ENCODE measurements at places on chromosomes 3 and 15. TPM values are rescaled to one million over a fixed set of nuclear protein-coding genes. Genes with fewer than 3 reads are reported as not detected.
A peak's percentile ranks its signal among the peaks of the same experiment; 100 is the strongest.

PLA1A gene
- total RNA-seq, result not detected

DNA sequence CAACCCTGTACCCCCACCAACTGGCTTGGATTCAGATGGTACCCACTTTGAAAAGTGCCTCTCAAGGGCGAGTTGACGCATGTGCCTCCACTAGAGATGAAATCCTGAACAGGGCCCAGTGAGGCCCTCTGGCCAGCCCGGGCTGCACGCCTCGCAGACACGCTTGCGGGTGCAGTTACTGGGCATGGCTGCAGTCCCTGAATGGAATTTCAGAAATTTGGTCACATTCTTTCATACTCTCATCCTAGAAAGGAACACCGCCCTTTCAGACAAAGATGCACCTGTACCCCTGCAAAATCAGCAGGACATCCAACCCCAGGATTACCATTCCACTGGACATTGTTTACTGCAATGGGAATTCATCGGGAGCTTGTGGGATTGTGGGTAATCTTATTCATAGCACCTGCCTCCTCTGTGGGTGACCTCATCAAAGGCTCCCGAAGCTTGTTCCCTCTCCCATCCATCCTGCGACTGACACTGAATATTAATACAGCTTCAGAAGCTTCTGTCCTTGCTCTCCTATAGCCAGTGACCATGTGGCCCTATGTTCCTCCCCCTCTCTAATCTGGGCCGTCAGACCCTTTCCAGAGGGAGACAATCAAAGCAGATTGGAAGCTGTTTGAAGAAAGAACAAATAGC is 42.5 kb upstream of the TPM1 start:
- no peak for DNase-seq

DNA sequence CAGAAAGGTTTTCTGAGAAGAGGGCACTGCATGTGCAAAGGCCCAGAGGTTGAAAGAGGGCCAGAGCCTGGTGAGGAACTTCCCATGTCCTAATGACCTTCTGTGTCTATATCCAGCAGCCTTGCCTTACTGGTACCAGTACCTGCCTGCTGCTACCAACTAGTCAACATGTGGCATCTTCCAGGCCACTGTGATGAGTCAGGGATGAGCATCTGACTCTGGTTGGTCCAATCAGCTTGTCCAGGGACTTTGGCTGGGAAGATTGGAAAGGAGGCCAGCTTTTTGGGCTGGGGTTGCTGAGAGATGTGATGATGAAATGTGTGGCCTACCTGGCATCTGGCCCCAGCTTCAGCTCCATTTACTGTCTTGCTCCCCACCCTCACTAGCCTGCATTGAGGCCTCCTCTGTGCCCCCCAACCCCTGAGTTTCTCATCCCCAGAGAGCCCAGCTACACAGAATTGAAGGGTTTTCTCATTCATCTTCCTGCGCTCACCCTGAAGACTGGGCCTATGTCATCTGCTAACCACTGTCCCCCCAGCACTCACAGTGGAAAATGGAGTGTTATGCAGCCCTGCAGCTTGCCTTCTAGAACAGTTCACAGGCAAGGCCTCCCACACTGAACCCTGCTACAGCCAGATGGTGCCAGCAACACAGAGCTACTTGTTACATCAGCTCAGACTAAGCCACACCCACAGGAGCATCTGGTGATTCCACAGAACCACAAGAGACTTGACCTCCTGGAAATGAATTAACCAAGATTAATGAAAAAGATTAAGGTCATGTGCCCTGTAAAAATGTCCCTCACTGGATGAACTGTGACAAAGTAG is 1.3 kb upstream of the TWF2 start:
- no peak for DNase-seq

GRCh38 chr15:87269566-87269965 is 987.0 kb downstream of the NTRK3 start:
- no peak for DNase-seq

DNA sequence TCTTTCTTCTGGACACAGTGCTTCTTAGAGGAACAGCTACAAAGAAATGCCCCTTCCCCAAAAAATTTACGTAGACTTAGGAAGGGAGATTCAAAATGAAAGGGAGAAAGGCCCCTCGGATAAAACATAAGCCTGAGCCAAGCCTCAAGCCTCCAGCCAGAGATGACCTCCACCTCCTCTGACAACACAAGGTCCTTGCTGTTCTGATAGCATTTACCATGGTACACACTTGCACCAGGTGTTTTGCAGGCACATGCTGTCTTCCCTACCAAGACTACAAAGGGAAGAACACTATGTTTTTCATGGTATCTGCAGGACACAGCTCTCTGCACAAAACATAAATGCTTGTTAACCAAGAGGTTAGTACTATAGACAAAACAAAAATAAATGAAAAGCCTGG is 27.8 kb downstream of the RYK start:
- DNase-seq, result no peak

DNA sequence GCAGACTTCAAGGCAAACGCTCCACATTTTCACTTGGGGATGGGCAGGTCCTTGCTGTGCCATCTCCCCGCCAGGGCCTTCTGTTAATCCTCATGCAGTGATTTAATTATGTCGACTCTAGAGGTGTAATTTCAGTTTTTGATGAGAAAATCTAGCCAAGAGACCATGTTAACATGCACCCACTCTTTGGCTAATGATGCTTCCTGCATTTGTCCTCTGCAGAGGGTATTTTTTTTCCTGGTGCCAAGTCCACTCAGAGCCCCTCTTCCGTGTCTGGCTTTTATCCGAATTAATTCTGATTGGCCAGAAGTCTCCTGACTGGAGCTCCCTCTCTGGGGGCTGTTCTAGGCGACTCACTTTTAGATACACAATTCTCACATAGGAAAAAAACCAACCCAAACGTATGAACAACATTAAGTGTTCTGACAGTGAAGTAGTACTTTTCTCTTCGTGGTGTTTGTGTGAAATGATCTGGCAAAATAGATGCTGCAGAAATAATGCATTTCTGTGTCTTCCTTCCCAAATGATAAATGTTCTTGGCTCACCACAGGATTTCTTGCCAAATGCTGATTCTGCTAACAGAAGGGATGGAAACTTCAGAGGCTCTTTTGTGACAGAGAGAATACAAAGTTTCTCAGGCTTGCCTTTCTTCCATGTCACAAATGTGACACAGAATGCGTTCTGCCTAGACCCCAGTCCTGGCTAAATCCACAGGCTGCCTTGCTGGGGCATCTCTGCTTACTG is 190.0 kb downstream of the CACNA2D3 start:
- no peak for DNase-seq

- DNase-seq, result no peak
Observed at GRCh38 chr3:60575718-60576272, 675.5 kb downstream of the FHIT start.

DNA sequence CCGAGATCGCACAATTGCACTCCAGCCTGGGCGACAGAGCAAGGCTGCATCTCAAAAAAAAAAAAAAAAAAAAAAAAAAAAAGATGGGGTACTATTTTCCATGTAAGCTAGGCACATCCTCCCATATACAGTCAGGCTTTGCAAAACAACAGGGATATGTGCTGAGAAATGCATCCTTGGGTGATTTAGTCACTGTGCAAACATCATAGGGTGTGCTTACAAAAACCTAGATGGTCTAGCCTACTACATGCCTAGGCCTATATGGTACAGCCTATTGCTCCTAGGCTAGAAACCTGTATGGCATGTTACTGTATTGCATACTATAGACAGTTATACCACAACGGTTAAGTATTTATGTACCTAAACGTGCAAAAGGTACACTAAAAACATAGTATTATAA is 75.0 kb downstream of the TTBK2 start:
- DNase-seq, result no peak

GRCh38 chr3:51967384-51968169 is at the start of gene PCBP4:
TSS of gene PCBP4 (minus strand) at chr3:51967454. CDS start at chr3:51961240, 6,214 bp downstream.
- DNase-seq, result no peak

DNA sequence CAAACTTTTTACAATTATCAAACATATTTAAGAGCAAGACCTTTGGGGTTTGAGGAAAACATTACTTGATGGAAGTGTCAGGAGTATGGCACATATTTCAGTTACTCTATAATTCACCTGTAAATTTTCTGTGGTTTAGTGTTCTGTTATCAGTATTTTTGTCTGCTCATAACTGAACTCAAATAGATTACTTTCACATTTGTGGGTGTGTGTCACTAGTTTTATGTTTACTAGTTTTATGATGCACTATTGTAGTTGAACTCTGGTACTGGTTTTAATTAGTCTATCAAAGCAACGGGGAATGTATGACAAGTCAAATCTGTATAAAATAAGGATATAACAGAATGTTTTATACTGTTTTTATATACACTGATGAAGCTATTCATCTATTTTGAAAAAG is 27.2 kb downstream of the OXSM start:
- DNase-seq, result no peak

DNA sequence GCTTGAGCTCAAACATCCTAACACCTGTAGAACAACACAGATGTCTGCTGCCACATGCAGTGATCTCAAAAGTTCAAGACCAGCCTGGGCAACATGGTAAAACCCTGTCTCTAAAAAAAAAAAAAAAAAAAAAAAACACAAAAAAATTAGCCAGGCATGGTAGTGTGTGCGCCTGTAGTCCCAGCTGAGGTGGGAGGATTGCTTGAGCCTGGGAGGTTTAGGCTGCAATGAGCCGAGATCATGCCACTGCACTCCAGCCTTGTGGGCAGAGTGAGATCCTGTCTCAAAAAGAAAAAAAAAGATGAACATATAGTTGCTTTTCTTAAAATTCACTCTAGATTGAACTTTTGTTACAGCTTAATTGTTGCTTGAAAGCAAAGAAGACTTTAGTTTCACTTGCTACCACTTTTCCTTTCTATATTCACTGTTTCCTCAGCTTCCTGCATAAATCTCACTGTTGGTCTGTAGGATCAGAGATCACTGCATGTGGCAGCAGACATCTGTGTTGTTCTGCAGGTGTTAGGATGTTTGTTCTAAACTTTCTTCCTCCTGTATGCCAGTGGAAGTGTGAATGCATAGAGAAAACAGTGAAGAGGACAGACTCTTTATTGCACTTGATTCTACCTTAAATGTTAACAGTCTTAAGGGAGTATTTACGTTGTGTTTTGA is 12.6 kb downstream of the RAB11A start:
- DNase-seq, result no peak

- peak; percentile 85 for DNase-seq
Observed at GRCh38 chr15:73897441-73898261, 24.3 kb downstream of the TBC1D21 start.

DNA sequence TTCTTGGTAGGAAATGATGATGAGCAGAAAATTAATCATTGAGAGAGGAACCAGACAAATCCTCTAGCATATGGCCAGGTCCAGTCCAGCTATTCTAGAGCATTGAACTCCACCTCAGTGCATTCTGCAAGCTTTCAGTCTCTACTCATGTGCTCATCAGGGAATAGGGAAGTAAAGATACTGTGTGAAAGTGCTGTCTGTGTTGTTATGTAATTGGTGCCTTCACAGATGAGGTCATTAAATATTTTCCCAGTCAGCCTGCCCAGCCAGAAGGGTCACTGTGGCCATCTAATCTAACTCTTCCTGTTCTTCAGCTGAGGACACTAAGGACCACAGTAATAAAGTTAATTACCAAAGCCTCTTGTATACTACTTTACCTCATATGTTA is 28.2 kb downstream of the C3orf62 start:
- no peak for DNase-seq

- DNase-seq, result no peak
Observed at GRCh38 chr3:50172626-50173220, 17.6 kb downstream of the SEMA3F start.

DNA sequence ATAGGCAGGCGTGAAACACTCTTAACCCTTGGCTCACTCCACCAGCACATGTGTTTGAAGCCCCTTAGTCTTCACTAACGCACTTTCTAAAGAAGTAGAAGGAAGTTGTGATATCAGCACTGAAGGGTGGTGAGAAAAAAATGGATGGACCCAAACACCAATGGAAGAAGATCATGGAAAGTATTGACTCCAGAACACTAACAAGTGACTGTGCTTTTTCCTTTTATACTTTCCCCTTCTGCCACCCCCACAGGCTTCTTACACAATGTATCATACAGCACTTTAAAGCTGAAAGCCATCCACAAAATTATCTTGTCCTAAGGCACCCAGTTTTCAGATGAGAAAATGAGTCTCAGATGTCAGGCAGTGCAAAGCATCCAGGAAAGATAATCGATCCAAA is 93.9 kb upstream of the PHLDB2 start:
- DNase-seq, result no peak

GRCh38 chr3:105862217-105862616 is 6.6 kb downstream of the CBLB start:
- no peak for DNase-seq

GRCh38 chr15:28978011-28978378 is 92.2 kb downstream of the APBA2 start:
- no peak for DNase-seq

DNA sequence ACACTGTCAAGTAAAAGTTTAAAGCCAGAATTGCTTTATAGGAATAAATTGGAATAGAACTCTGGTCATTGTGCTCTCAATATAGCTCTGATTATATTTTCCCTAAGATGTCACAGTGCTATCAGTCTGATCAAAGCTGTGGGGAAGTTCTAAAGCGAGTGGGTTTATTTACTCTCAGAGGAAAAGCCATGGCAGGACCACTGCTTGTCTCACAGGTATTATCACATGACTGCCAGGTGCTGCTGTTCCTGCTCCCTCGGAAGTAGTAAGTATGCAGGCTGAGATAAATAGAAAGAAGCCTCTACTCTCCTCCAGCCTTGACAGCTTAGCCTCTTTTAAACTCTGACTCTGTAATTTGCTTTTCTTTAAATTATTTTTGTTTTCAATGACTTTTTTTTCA is 49.1 kb upstream of the UTS2B start:
- DNase-seq, result no peak

CEP19 gene
- total RNA-seq, result 1.6 TPM

DNA sequence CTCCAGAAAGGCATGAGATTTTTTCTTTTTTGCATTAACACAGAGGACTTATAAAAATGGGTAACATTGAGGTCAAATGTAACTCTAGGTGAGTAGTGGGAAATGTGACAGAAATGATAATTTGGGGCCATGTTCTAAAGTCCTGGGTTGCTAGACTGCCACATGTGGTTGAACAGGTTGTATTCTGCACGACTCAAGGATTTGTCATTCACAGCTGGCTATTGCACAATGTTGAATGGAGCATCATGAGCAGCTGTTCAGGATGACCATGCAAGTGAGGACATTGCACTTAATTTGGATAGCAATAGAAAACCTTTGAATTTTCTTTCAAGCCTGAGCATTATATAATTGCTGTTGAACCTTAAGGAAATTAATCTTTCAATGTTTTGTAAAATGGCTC is 396.6 kb downstream of the NAALADL2 start:
- DNase-seq, result no peak

GRCh38 chr3:123790254-123791072 is 93.7 kb downstream of the MYLK start:
- no peak for DNase-seq

DNA sequence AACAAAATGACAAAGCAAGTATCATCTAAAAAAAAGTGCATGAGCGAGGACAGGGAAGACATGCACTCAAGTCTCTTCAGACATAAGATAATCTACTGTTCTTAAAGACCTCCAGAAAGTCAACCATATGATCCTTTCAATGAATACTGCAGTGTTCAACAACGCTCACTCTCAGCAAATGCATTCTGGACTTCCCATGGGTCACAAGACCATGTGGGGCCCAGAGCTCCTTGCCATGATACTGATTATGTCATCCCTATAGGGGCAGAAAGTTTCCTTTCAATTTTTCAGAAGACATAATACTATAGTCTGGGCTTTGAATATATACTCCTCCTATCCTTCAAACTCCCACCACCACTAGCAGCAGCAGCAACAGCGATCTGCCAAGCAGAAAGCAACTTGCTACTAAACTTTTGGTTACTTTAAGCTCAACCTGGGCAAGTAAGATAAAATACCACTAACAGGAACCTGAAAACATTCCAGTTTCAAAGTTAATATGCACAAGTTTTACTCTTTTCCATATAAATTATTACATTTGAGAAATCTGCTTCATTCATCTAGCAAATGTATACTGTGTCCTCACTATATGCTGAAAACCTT is 143.5 kb downstream of the ADAM10 start:
- no peak for DNase-seq

All from H1 (cell line).